ENCODE measurements at places on chromosomes 3 and 15.
A peak's percentile ranks its signal among the peaks of the same experiment; 100 is the strongest.

DNA sequence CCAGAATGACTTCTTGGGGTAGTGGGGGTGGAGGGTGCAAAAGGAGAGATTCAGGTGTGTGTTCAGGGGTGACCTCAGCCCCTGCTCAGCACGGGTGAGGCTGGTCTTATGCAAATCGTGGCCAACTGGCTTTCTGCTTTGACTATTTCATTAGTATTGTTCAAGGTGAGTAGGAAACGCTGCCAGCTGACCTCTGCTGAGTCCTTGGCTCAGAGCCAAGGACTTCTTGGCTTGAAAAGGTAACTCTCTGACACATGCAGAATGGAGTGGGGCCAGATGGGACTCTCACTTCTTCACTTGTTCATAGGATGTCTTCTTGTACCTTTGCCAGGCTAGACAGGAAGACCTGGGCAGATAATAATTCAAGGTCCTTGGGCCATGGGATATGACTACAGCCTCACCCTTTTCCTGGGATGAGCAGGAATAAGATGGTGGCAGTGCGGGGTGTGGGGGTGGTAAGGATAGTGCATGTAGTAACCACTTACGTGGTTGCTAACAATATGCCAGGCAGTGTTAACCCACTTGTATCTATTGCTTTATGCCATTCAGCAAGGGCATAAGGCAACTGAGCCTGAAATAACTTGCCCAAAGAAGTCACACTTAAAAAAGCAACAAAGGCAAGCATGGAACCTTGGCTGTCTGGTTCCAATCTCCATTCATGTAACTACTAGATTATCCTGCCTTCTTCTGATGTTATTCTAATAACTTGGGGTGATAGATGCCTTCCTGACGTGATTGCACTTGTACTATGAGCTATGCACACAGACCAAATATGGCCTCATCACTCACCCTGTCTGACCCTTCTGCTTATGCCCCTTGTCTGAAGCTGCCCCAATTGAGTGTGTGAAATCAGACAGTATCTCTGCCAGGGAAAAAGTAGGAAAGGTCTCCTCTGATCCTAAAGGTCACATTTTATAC, 193.1 kb downstream of the NR1D2 start:
- no peak for DNase-seq

DNA sequence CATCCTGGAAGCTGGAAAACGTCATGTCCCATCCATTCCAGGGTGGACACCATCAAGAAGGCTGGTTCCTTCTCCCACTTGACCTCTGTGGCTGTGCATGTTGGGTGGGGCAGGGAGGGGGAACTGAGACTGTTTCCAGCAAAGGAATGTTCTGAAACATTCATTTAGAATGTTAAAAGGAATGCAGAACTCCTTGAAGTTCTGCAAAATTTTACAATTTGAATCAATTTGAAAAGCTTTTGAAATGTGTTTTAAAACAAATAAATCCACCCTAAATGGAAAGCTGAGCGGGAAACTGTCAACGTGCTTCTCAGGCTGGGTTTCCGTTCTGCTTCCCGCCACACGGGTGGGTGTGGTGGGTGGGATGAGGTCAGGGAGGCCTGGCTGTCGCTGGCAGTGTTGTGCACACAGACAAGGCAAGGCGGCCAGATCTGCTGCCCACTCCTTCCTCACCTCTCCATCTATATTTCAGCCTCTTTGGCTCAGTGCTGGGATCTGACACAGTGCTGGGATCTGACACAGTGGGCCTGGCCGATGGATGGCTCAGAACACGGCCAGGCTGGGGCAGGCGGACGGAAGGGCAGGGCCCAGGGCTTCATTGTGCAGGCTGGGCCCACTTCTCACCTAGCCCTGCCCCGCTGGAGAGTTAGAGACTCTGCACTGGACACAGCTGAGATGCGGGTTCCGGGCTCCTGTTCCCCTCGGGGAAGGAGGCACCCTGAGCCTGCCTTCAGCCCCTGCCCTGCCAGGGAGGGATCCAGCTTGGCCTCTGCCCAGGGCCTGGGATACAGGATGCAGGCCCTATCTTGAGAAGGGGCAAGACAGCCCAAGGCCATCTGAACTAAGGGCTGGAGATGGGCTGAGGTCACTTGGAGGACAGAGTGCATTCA, 110.4 kb downstream of the TMEM266 start:
- DNase-seq = no peak

GRCh38 chr3:172259726-172260248, 188.5 kb downstream of the GHSR start:
- no peak for DNase-seq

DNA sequence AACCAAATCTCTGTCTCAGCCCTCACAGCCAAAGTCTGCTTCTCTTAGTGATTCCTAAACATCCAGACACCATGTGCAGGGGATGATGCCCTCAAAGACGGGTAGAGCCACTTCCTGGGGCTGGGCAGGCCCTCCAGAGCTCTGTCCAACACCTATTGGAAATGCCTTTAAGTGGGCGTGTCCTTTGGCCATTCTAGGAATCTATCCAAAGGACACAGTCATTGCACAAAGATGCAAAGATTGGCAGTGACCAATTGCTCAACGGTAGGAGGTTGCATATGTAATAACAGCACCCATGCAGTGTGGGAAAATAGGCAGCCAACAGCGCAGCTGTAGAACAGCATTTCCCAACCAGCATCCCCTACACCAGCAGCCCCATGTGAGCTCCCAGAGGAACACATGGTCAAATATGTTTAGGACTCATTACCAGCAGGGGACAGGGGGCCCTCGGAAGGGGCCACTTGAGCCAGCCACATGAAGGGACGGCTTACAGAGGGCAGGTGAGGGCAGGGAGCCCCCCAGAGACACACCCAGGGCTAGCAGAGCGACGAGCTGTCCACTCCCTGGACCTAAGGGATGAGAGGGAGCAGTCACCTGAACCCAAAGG, 142.8 kb upstream of the IQSEC1 start:
- no peak for DNase-seq

DNA sequence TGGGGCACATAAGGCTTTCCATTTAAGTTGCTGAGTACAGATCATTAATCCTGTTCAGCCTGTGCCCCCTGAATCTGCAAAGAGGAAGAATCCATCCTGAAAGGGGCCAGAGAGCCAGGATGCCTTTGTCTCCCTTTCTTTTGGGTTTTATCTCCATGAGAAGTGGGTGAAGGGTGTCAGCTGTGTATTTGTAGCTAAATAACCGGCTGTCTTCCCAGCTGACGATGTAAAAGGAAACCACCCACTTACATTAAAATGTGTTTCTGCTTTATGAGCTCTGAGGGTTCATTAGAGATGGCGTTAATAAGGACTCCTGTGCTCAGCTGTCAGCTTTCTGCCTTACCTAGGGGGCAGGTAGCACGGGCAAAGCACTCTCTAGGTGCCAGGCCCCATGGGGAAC, 83.4 kb downstream of the SLCO3A1 start:
- no peak for DNase-seq

DNA sequence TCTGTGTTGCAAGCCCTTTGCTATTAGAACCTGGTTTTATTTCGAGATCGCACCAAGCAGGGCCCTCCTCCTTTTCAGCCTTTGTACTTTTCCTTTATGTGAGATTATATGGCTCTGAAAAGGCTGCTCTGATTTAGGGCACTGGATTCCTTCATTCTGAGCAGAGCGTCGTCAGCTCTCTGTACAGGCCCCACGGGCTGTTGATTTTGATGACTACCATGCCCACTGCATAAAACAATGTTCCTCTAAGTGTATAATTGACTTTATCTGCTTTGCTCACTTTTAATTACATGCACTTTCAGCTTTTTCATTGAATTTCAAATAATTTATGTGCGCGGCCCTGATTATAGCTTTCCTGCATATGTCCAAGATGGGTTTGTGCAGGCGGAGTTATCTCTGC, 4.4 kb upstream of the PSMD6 start:
- no peak for DNase-seq

DNA sequence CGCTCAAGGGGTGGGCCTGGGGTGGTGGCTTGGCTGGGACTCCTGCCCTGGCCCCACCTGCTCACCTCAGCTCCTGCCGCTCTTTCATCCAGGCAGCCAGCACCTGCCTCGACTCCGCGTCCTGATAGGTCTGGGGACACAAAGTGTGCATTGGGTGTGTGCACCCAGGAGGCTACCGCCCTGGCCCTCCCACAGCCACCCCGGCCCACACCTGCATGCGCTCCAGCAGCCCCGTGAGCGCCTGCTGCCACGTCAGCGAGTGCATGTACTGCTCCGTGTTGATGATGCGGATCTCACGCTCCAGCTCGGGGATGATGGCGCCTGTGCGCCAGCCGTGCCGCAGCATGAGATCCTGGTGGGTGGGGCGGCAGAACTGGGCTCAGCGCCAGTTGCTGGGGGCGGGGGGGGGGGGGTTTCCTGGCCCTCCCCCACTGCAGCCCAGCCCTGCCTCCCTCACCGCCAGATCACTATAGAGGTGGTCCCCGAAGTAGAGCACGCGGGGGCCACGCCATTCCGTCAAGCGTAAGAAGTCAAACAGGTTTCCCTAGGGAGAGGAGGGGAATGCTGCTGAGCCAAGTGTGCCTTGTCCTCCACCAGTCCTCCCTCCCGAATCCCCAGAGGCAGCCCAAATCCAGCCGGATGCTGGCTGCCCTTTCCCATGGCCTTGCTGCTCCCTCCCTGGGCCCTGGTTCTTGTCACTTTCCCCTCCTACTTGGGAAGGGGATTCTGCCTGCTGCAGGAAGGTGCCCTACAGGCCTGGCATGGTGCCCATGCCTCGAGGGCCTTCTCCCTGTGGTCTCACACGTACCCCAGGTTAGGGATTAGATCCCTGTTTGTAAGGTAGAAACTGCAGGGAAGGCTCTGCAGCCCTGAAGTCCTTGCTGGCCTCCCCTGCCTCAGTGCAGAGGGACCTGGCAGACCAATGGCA, 8.6 kb downstream of the NT5DC2 start:
- no peak for DNase-seq

- peak; percentile 3 for DNase-seq
Measured at GRCh38 chr3:41716471-41716870, 245.4 kb downstream of the ULK4 start.

- DNase-seq = no peak
Measured at GRCh38 chr3:129184396-129184657, 631 bp upstream of the CNBP start.

DNA sequence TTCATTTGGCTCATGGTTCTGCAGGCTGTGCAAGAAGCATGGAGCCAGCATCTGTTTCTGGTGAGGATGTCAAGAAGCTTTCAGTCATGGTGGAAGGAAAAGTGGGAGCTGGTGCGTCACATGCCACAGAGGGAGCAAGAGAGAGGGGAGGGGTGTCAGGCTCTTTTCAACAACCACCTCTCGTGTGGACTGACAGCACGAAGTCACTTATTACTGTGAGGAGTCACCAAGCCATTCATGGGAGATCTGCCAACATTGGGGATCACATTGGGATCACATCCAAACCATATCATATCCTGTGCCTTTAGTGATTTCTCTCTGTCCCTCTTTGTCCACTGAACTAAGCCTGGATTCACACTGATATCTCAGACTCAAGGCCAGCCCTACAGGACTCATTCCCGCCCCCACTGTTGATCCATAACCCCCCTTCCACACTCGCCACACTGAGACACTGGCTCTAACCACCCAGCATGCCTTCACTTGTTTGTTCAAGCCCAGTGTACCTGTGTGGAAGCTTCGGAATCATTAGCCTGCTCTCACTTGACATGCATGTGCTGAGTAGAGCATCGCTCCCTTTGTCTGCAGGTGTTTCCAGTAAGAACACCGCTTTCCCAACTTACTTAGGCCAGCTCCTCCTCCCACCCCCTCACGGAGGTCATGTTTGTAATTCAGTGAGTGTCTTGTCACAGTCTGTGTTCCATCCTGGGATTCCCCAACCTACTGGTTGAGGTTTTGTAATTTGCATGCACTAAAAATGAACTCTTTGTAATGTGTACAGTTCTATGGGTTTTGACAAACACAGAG, 132.2 kb downstream of the KLF13 start:
- DNase-seq = no peak

DNA sequence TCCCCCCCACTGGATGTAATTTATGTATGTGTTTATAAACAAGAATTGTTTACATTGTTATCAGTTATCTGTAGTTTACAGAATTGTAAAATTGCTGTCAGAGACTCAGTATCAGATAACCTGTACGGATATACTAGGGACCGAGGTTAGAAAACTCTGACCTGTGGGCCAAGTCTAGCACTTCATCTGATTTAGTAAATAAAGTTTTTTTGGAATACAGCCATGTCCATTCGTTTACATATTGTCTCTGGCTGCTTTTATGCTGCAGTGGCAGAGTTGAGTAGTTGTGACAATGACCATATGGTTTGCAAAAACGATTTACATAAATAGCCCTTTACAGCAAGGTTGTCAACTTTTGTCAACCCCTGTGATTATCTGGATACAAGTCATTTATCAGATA, 52.6 kb downstream of the LRRC28 start:
- DNase-seq = no peak

DNA sequence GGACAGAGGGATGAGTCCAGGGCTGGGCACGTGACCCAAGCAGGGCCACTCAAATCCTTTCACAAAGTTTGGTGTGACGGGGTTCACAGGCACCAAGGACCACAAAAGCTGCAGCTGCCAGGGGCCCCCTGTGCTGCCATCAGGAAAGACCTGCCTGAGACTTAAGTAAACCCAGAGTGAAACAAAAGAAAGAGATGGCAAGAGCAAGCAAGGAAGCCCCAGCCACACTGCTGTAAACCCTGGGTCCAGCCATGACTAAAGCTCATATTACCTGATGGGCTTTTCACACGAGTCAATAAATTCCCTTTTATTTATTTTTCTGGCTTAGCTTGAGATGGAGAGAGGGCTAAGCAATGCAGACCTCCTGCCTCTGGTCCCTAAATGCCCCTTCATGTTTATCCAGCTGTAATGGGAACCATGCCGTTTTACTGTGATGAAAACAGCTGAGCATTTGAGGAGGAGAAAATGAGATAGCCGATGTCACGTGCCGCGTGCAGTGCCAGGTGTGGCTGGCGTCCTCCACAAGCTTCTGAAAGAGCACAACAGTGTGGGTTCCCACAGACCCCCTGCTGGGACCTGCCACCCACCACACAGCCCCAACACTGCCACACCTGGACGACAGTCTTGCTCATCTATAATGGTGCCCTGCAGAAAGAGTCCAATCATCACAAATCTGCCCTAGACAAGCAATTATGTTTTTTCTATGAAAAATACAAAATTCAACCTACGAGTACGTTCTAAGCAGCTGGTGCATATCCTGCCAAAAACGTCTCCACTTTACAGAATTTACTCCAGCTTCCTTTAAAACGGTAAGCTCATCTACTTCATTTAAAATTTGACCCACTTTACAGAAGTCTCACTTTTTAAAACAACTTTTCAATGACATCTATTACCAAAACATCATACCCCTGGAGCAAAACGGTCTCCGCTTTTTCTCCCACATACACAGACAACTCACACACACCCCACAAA, 34.2 kb downstream of the ADAMTS17 start:
- DNase-seq = no peak

DNA sequence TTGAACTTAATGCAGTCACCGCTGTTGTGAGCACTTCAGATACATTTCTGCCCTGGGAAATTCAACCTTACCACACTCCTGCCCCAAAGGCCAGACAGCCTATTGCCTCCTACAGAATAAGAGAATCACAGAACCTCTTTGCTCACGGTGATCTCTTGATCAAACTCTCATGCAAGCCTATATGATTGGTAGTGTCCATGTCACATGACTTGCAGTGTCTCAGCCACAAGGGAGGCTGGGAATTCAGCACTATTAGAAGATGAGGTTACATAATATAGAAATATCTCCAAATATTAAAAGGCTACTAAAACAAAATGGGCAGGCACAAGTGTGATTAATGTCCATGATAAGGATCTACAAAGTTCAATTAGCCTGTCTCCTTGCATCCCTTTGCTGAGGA, 3.8 kb upstream of the PCOLCE2 start:
- no peak for DNase-seq

Data from AG04450 (cell line).